ENCODE measurements at places on chromosomes 3 and 15. TPM values are rescaled to one million over a fixed set of nuclear protein-coding genes. Genes with fewer than 3 reads are reported as not detected.

- no peak for DNase-seq
Observed at GRCh38 chr3:171055336-171056178, 29.0 kb upstream of the SLC2A2 start.

DNA sequence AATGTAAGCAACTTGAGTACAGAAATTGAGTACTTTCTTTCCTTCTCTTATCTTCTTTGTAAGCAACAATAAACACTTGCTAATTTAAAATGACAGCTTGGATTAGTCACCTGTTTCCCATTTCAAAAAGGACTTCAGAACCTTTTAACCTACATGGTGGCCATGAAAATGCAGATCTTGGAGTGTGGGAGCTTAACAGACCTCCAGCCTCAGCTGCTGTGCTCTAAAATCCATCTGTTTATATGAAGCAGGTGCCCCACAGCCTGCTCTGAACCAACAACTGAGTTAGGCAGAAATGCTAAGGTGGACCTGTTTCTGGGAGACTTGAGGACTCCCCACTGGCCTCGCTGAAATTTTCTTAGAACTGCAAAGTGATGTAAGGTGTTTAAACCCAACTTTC is 91.1 kb upstream of the TNIK start:
- DNase-seq: no peak

GRCh38 chr3:172373912-172374311 is 74.3 kb downstream of the GHSR start:
- DNase-seq: no peak

GRCh38 chr15:40281057-40281800 is 1.6 kb downstream of the ANKRD63 start:
- no peak for DNase-seq

GRCh38 chr15:55389264-55389607 is 18.9 kb downstream of the CCPG1 start:
- no peak for DNase-seq

DNA sequence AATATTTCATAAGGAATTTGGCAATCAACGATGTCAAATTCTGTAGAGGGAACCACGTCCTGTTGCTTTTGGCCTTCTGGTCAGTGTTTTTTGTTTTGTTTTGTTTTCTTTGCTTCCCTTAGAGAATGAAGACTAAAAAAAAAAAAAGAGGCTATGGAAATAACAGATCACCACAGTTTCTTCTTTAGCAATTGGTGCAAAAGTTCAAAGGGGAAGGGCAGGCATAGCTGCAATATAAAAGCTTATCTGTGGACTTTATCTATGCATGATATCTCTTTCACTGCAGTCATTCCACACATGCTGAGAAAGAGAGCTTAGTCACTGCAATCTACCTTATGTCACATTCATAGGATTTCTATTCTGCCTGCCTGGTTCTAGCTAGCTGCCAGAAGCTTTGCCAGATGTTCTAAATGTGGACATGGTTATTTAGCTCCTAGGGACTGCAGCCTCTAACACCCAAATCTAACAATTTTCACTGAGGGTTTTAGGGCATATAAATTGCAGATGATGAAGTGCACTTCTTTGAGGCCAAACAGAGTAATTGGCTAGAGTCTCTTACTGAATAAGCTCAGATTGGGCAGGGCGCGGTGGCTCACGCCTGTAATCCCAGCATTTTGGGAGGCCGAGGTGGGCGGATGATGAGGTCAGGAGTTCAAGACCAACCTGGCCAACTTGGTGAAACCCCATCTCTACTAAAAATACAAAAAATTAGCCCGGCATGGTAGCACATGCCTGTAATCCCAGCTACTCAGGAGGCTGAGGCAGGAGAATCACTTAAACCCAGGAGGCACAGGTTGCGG is 637.2 kb downstream of the NTRK3 start:
- DNase-seq: peak; percentile 34

GRCh38 chr3:12832350-12833221 is 8.8 kb downstream of the RPL32 start:
- no peak for DNase-seq

GRCh38 chr15:55526559-55527036 is 18.6 kb upstream of the DNAAF4 start:
- no peak for DNase-seq

- DNase-seq: no peak
Observed at GRCh38 chr3:138078901-138079344, 36.5 kb downstream of the DZIP1L start.

GRCh38 chr15:67026610-67026967 is 38.8 kb upstream of the SMAD3 start:
- no peak for DNase-seq

- DNase-seq: no peak
Observed at GRCh38 chr15:82805994-82806406, at the start of gene FSD2. Gene FSD2, minus strand, starts transcription at chr15:82806069. Its CDS starts 18,679 bp downstream, at chr15:82787390.

DNA sequence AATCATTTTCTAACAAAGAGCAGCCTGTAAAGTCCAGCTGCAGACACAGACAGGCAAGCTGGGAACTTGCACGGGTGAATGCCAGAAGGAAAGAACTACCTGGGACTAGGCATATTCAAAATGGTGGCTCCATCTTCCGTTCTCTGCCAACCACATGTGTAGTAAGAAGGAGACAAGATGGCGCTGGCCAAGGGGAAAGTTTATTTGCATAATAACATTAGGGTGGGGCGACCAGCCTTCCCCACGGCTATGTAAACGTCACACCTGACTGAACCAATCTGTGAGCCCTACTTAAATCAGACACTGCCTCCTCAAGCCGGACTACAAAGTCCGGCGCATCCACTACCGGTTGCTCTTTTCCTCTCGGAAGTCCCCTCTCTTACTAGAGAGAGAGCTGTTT is 130.8 kb downstream of the SNRK start:
- DNase-seq: no peak

GRCh38 chr3:155387571-155387970 is 94.1 kb upstream of the STRIT1 start:
- DNase-seq: no peak

GRCh38 chr3:39408493-39409372 is 2.2 kb downstream of the RPSA start:
- no peak for DNase-seq

DNA sequence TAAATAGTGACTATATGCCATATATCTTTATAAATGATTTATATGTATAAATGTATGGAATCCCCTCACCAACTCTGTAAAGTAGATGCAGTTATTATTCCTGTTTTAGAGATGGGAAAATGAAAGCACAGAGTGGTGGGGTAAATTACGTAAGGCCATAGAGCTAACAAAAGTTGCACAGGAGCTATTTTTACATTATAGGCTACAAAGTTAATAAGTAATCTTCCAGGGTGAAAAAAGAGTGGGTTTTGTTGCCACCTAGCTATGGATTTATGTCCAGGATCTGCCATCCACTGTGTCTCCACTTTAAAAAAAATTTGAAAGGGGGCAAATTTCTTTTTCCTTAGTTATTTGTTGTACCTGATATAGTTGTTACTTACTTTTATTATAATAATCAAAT is 235.7 kb downstream of the MCTP2 start:
- no peak for DNase-seq

The CHRFAM7A gene
- 4.5 TPM for total RNA-seq

The OR4M2 gene
- total RNA-seq: not detected

The CD47 gene
- 65.9 TPM for total RNA-seq

The DUOXA2 gene
- total RNA-seq: not detected

The ZBTB47 gene
- 29.9 TPM for total RNA-seq

All from uterus (tissue), 4 donors.